ENCODE measurements at places on chromosomes 6 and 20.

DNA sequence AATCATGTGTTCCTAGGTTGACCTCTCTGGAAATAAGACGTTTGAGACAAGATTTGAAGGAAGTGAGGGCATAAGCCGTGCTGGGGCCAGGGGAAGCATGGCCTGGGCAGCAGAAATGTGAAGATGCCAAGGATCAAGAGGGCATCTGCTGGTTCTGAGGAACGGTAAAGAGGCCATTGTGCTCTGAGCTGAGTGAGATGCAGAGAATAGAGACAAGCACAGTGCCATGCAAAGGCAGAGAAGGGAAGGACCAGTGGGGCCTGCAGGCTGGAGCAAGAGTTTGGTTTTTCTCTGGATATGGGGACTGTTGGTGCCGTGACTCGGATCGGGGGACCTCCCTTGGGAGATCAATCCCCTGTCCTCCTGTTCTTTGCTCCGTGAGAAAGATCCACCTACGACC is 50.8 kb downstream of the SMPDL3A start:
- DNase-seq = no peak

DNA sequence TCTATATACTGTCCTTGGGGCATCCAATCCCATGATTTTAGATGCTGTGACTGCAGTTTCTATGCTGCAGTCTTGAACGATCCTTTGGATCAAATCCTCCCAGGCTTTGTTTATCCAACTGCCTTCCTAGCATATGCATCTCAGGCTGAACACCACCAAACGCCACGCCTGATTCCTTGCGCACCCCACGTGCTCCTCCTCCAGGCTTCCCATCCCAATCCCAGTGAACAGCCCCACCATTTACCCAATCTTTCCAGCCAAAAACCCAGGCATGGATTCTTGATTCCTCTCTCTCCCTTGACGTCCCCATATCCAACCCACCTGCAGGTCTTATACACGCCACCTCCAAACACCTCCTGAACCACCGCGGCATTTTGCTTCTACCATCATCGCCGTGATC is 7.8 kb downstream of the PDE10A start:
- DNase-seq = no peak

- no peak for DNase-seq
Observed at GRCh38 chr6:30491991-30492952, 3.0 kb downstream of the HLA-E start.

DNA sequence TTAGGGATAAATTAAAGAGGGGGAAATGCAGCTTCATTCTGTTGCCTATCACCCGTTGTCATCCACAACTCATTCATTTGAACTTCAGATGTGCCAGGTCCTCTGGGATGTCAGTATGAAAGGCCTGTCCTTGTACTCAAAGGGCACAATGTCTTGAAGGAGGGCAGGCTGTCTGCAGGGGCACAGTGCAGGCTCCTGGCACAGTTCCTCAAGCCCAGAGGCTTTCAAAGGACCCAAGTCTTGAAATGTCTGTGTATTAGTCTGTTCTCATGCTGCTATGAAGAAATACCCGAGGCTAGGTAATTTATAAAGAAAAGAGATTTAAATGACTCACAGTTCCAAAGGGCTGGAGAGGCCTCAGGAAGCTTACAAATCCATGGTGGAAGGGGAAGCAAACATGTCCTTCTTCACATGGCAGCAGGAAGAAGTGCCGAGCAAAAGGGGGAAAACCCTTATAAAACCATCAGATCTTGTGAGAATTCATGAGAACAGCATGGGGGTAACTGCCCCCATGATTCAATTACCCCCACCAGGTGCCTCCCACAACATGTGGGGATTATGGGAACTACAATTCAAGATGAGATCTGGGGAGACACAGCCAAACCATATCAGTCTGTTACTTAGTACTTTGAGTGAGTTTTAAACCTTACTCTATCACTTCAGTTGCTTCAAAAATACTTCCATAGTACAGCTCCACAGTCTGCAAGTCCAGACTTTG is 9.4 kb downstream of the SNX9 start:
- no peak for DNase-seq

DNA sequence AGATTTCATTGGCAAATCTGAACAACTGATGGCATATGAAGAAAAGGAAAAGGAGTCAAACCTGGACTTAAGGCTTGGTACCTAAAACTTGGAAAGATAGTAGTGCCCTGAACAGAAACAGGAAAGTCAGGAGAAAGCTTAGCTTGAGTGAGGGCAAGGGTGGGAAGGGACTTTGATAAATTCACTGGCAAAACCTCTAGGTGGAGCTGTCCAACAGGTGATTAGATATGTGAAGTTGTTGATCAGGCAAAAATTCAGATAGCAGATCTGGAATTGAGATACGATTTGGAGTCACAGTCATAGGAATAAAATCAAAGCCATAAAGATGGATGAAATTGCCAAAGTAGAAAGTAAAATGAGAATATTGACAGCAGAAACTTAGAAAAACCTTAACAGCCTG is 16.1 kb upstream of the ZNF292 start:
- DNase-seq = peak; percentile 27

DNA sequence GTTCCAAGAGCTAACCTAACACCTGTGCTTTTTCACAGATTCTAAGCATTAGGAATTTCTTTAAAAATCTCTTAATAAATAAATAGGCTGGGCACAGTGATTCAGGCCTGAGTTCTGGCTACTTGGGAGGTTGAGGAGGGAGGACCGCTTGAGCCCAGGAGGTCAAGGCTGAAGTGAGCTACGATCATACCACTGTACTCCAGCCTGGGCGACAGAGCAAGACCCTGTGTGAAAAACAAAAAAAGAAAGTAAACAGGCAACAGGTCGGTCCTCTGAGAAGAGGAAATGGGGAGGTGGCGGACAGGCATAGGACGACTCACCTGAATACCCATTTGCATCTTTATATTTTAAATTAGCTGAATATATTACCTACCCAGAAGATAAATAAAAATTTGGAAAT is 26.5 kb downstream of the GMDS start:
- no peak for DNase-seq
